Dermis microvascular lymphatic vessel endothelial cell (primary cell): ENCODE measurements at places on chromosomes 2 and 18. TPM values are rescaled to one million over a fixed set of nuclear protein-coding genes. Genes with fewer than 3 reads are reported as not detected.

The MAP3K19 gene
- total RNA-seq: not detected in 2 replicates

The CYP1B1 gene
- total RNA-seq: 0.13 and 1.0 TPM in 2 replicates

The ATG16L1 gene
- 23.7 and 26.6 TPM in 2 replicates for total RNA-seq

The CDH2 gene
- 0.90 and 1.8 TPM in 2 replicates for total RNA-seq

The ZNF892 gene
- total RNA-seq: 3.6 and 4.9 TPM in 2 replicates

The CROCC2 gene
- total RNA-seq: not detected in 2 replicates

The CFAP65 gene
- total RNA-seq: not detected in 2 replicates
